ENCODE measurements at places on chromosomes 4 and X. TPM values are rescaled to one million over a fixed set of nuclear protein-coding genes. Genes with fewer than 3 reads are reported as not detected.

HTR2C gene
- total RNA-seq, result not detected

RAB9B gene
- 0.05 TPM for total RNA-seq

- no peak for DNase-seq
Observed at GRCh38 chr4:176631611-176632010, 161.1 kb downstream of the VEGFC start.

DNA sequence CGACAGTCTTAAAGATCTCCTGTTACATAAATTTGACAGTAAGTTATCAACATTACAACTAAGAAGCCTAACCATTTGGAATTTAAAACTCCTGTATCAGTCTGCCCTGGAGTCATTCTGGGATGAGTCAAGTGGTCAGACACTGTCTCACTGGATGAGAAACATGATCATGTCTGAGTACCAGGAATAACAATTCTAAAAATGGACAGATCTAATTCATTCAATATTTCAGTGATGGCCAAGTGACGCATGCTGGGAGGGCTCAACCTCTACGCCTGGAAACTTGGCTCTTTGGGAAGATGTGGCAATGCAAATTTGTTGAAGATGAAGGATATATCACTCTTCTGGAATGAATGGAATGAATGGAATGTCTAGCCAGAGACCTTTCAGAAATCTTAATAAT, 1427.2 kb downstream of the STIM2 start:
- no peak for DNase-seq

Data from HCT116 (cell line).